ENCODE measurements at places on chromosomes 6 and 20.

- DNase-seq: no peak
Observed at GRCh38 chr6:29791162-29791561, 36.5 kb upstream of the HLA-G start.

- DNase-seq: no peak
Observed at GRCh38 chr6:149060985-149061760, 256.3 kb upstream of the TAB2 start.

- no peak for DNase-seq
Observed at GRCh38 chr6:1327630-1328029, 15.7 kb downstream of the FOXQ1 start.

DNA sequence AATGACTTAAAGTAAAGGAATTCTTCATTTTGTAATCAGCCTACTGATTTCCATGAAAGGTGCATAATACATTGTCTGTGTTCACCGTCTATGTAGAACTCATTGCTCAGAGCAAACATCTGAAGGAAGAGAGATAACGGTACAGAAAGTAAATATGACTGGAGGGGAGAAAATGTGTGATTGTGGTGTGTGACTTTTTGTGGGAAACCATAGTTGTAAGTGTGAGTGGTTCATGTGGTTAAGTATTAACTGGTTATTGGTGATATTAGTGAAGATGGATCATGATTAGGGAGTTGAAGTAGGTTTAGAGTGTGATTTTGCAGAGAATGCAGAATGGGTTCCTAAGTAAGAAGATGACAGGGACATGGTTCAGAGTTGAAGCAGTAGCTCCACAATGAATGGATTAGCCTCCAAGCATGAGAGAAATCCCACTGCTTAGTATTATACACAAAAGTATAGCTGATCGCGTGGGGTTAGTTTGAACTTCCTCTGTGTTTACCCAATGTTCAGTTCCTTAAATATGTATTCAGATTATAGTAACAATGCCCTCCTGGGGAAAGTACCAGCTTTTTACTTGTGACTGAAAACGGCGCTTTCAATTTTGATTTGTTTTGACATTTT, 368.9 kb downstream of the UTRN start:
- no peak for DNase-seq

DNA sequence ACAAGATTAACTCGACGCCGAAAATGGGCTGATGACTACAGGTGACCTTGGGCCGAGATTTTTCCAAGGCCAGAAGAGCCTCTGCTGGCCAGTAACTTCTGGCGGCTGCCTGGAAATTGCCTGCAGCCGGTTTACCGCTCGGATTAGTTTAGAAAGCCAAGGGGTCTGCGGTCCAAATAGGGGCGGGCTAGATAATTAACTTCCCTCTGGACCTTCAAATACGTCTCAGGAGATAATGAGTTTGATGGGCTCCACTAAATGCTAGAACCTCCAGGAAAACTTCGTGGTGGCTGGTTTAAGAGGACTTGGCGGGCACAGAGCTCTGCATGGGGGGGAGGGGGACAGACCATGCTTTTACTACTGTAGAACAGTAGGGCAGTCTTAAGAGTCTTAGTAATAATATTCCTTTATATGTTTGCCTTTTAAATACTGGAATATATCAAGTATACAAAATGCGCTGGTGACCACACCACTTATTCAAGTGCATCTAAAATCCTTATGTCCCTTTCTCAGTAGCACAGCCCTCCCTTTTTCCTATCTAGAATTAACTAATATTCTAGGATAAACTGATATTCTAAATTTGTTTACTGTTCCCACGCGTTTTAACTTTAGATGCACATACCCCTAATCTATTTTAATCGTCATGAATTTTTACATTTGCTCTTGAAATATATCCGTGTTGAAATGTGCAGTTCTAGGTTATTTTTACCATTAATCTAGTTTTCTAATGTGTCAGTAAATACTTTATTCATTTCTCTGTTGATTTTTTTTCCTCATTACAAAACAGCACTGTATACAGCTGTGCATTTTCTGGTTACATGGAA, 107.5 kb upstream of the PRSS16 start:
- no peak for DNase-seq

DNA sequence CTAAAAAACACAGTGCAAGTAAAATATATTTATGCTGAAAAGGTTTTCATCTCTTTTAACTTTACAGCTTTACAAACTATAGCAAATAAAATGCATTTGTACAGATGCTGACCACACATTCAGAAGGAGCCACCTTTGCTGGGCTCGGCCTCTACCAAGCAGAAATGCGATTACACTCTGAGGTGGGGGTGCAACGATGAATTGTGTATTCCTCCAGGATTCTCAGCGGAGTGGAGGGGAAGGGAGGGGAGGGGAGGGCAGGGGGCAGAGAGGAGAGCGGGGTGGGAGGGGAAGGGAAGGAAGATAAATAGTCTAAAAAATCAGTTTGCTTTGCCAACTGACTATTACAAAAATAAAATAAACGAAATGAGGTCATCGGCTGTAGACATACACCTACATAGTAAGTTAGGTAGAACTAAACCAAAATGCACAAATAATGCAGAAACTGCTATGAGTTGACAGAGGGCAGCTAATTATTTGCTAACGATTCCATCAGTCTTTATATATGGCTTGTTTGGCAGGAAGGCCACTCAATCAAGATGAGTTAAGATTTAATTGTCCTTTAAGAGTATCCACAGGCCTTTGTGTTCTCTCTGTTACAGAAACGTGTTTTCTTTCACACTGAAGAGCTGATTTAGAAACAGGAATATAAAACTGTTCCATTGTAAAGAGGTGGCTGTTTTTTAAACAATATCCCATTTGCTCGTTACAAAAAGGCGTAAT, 90.1 kb downstream of the TAF4 start:
- no peak for DNase-seq

GRCh38 chr6:152625213-152625612, 11.9 kb downstream of the SYNE1 start:
- DNase-seq: no peak

DNA sequence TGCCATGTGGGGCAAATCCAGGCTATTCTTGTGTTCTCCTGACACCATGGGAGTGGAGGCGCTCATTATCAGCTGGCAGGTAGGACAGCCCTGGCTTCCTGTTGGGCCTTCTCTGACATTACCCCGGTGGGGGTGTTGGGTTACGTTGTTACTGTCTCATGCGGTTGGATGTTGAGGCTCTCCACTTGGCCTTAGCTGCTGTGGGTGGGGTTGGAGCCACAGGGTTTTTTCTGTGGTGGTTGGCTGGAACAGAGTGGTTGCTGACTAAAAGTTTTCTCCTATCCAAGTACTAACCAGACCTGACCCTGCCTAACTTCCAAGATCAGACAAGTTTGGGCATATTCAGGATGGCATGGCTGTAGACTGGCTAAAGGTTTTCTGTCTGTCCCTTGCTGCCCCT, 20.2 kb downstream of the RIPK1 start:
- DNase-seq: no peak

DNA sequence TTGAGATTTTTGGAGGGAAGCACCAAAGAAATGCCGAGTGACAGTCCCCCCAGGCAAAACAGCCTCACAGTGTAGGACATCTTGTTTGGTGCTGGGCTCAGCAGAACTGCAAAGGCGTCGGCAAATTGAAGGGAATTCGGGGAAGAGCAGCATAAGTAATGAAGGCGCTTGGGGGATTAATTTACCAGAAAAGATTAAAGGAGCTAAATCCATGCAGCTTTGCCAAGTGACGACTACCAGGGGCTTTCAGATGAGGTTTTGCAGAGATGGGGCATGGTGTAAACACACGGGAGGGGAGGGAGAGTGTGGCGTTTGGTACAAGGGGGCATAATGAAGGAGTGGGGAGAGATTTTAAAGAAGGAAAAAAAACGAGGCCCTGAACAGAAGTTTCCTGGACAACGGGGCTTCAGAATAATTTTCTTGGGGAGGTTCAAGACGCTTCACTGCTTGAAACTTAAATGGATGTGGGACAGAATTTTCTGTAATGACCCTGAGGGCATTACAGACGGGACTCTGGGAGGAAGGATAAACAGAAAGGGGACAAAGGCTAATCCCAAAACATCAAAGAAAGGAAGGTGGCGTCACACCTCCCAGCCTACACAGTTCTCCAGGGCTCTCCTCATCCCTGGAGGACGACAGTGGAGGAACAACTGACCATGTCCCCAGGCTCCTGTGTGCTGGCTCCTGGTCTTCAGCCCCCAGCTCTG, 45.4 kb upstream of the CDH22 start:
- no peak for DNase-seq

- no peak for DNase-seq
Observed at GRCh38 chr6:127606131-127606562, 29.2 kb downstream of the C6orf58 start.

DNA sequence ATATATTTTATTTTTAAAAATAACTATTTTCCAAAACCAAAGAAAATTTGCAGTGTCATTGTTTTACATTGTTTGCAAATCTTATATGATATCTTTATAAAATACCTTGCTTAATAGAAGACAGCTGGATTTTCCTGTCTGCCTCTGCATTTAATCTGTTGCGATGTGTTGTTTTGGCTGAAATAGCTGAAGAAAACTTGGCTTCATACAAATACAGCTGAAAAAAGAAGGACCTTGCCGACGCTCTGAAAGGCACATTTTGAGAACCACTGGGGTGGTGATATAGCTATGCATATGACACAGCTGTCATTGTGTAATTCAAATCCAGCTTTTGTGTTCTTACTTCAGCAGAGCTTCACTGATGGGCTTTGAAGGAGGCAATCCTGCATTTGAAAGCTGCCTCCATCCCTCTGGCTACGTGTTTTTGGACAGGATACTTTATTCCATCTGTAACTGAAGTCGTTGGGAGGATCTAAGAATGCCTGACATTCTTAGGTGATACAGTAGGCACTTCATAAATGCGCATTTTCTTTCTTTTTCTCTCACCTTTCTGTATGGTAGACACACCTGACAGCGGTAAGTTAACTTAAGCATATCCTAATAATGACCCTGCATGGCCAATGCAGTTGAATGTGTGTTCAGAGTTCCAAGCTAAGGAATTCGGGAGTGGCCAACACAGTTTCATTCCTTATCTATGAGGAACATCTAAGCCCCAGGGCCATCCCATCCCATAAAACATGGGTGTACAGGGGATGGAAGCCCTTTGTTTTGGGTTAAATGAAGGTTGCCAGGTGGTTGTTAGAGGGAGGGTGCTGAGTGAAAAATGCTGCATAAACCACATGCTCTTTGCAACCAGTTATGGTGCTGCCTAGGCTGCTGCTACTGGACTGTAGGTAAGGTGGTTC, 213.0 kb downstream of the TFAP2A start:
- DNase-seq: no peak

GRCh38 chr6:32517654-32518445, 12.2 kb downstream of the HLA-DRB5 start:
- no peak for DNase-seq

DNA sequence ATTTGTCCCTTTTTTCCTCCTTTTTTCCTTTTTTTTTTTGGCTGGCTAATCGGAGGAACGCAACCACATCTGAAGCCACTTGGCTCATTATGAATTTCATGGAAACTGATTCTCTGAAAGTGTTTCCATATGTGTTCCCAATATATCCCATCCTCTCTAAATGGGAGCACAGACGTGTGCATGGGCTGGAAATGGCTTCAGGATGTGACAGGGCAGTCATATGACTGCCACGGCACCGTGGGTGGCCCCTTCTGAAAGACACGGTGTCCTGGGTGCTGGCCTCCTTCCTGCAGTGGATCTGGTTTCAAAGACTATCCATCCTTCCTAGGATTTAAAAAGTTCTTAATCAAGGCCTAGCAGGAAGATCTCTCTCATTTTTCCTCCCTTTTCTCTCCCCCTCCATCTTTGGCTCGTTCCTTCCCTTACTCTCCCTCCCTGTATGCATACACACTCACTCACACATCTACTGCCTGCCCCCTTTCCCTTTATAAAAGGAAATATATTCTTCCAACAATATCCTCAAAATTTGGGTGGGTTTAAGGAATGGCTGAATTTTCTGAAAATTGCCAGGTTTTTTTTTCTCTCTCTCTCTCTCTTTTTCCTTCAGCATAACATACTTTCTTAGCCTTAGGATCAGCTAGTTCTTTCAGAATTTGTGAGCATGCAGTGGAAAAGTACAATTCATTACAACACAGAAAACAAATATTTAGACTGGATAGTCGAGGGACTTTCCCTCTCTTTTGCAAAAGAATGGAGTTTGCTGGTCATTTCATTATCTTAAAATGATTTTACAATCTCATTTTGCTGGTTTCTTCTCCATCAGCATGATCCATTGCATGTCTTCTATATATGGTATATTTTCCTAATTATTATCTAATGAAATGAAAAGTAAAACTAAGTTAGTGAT, 161.2 kb upstream of the SUPT3H start:
- DNase-seq: no peak

- no peak for DNase-seq
Observed at GRCh38 chr6:12955956-12956355, 239.4 kb downstream of the PHACTR1 start.

- no peak for DNase-seq
Observed at GRCh38 chr20:50431066-50431450, 79.1 kb upstream of the PTPN1 start.

DNA sequence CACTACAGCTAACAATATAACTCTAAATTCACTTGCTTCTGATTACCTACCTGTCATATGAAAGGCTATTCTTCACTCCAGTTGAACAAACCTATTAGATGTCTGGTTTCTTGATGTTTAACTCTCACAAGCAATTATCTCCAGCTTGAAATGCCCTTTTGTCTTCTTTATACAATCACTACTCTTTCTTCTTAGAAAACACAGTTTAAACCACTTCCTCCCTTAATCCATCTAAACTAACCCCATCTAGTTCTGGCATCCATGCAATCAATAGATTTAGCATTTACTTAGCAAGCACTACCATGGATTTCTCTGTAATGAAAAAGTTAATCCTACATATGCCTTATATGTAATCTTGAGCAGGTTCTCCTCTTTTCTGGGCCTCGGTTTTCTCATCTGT, 127.3 kb downstream of the ATXN1 start:
- no peak for DNase-seq

DNA sequence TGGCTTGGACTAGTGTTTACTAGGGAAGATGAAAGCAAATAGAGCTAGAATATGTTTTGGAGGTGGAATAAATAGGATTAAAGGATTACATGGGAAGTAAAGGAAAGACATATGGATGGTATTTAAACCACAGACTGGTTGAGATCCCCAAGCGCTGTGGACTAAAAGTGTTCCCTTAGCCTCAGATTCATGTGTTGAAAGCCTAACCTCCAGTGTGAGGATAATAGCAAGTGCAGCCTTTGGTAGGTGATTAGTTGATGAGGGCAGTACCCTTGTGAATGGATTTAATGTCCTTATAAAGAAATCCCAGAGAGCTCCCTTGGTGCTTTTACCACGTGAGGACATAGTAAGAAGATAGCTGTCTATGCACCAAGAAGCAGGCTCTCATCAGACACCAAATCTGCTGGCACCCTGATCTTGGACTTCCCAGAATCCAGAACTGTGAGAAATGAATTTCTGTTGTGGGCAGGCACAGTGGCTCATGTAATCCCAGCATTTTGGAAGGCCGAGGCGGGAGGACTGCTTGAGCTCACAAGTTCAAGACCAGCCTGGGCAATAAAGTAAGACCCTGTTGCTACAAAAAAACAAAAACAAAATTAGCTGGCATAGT, 57.3 kb upstream of the MCM9 start:
- no peak for DNase-seq

Measured in hypothalamus (tissue), 51 donors.